Head of caudate nucleus (tissue), 42 donors: ENCODE measurements at places on chromosomes 5 and 9.

- no peak for DNase-seq
Observed at GRCh38 chr5:142357469-142358090, 32.8 kb upstream of the SPRY4 start.

DNA sequence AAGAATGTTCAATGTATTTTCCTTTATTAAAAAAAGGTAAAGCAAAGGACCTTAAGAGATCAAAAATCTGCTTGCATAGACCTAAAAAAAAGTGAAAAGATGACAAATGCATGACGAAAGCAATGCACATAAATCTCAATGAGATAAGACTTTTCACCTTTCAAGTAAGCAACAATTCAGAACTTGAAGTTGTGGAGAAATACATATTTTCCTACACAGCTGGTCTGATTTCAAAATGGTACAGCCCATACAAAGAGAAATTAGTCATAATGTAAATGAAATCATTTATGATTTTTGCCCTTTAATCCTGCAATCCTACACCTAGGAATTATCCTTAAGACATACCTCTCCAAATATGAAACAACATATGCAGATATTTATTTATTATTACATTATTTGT lies 568.0 kb downstream of the ANXA1 start:
- no peak for DNase-seq

GRCh38 chr9:15203581-15203980 lies 103.4 kb downstream of the TTC39B start:
- DNase-seq, result no peak

DNA sequence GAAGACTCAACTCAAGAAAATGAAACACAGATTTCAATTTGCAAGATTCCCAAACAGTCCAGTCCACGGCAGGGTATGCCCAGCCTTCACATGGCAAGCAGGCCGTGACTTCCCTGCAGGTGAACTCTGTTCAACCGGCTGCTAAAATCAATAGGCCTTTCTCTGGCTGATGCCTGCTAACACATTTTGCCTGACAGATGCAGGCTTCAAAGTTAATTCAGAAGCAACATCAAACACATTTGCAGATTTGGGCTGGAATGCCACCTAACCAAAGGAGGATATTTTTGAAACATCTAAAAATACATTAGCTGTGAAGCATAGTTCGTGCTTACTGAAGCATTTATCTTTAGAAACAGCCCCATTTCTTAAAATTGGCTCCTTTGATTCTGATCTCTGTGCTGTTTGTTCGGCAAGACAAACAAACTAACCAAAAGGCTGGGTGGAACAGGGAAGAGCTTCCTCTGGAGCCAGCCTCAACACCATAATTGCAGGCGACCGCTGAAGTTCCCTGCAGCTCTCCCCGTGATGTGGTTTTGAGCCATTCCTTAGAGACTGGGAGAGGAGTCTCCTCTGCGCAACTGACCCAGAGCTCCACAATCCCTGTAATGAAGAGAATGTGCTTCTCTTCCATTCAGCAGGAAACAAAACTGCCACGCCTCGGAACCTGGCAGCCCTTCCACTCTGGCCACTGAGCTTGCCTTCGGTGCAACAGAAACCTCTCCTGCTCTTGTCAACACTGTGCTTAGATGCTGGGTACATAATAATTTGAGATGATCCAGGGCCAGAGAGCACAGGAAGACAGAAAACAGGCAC lies 126.5 kb downstream of the MYO10 start:
- DNase-seq, result no peak

DNA sequence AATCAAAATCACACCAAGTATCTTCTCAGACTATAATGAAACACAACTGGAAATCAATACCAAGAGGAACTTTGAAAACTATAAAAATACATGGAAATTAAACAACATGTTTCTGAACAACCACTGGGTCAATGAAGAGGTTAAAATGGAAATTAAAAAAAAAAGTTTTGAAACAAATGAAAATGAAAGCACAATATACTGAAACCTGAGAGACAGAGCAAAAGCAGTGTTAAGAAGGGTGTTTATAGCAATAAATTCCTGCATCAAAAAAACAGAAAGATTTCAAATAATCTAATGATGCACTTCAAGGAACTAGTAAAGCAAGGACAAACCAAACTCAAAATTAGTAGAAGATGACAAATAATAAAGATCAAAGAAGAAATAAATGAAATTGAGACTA lies 92.0 kb downstream of the TMEM232 start:
- no peak for DNase-seq
